CD8-positive, alpha-beta T cell (primary cell): ENCODE measurements at places on chromosomes 5 and 9.

GRCh38 chr5:172864747-172865146 is 30.7 kb downstream of the ERGIC1 start:
- DNase-seq, result no peak

GRCh38 chr5:63008195-63008594 is 429.6 kb downstream of the LRRC70 start:
- DNase-seq, result no peak

DNA sequence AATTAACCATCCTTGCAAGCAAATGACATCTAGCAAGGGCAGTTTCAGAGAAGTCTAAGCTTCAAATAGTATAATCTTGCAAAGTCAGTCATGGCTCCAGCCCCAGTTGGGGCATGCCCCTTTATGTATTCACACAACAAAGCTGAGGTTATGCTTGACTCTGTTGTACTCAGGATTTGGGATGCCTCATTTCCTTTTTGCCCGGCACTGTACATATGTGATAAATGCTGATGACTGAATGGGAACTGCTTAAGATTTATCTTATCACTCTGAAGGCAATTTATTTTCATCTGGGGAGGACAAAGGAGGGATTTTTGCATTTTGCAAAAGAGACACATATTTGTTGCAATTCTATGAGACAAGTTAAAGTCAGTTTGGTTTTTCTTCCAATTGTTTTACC is 219.2 kb downstream of the TRPM3 start:
- no peak for DNase-seq

GRCh38 chr5:68041293-68041692 is 174.3 kb upstream of the PIK3R1 start:
- no peak for DNase-seq

DNA sequence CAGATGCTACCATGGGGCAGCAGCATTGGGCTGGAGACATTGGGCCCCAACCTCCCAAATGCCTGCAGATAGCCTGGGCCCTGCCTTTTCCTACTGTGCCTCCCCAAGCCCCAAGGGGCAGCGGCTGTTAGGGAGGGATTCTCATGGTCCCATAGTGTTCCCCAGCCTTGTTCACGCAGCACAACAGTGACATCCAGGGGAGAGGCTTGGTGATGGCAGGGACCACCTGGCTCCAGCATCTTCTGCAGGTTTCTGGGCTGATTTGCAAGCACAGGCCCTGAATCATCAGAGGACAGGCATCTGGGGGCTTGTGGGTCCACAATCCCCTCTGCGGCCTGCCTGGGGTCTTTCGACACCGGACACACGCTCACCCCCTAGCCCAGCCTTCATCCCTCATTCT is 354.6 kb downstream of the SLIT3 start:
- no peak for DNase-seq

GRCh38 chr9:108383796-108384195 is 472.0 kb downstream of the ACTL7B start:
- no peak for DNase-seq

DNA sequence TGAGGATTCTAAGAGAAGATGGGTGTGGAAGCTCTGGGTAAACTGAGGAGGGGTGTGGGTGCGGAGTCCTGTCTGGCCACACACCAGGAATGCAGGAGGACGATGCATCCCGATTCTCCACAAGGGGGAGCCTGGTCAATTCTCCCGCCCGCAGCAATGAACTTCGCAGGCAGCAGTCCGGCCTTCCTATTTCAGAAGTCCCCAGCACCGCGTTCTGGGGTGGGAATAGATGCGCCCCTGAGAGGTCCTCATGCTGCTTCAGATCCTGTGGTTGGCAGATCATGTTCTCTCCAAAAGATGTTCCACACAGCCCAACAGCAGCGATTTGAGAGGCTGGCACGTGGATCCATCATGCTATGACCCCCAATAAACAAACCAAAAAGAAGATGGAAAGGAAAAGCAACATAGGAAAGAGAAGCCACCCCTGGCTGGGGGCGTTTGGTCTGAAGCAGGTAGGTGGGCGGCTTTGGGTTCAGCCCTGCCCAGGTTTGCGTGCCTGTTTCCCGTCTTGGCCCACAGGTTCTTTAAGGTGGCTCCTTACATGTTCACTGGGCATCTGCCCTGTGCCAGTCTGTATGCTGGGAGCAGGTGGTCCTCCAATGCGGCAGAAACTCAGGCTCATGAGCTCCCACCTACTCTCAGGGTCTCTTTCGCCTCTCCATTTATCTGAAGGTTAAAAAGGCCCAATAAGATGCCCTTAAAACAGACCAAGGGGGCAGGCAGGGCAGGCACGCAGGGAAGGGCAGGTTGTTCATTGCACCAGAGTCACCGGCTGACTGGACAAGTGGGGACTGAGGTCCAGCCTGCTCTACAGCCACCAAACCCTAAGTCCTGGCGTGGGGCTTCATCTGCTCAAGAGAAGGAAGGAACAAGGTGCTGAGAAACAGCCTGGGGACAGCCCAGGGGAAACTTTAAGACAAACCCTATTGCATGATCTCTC is 171.6 kb downstream of the PAX5 start:
- DNase-seq, result no peak

DNA sequence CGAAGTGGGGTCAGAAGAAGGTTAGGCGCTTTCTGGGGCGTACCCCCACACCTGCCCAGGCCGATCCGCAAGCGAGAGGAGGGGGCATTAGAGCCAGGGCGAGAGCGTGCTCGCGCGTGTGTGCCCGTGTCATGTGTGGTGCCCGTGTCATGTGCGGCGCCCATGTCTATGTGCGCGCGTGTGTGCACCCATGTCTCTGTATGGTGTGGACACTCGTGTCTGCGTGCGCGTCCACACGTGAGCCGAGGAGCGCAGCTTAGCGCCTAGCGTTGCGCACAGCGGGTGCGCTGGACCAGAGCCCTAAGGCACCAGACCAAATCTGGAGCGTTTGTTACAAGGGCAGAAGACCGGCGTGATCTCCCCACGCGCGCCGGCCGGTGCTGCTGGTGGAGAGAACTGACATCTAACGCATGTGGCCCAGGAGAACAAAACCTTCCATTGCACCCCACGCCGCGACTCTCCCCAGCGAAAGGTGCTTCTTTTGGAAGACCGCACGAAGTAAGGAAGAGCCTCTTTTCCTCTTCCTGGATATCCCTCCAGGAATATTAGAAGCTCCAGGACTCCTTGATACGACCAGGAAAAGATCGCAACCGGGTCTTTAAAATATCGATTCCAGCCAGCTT is 644 bp downstream of the NIM1K start:
- DNase-seq, result no peak

DNA sequence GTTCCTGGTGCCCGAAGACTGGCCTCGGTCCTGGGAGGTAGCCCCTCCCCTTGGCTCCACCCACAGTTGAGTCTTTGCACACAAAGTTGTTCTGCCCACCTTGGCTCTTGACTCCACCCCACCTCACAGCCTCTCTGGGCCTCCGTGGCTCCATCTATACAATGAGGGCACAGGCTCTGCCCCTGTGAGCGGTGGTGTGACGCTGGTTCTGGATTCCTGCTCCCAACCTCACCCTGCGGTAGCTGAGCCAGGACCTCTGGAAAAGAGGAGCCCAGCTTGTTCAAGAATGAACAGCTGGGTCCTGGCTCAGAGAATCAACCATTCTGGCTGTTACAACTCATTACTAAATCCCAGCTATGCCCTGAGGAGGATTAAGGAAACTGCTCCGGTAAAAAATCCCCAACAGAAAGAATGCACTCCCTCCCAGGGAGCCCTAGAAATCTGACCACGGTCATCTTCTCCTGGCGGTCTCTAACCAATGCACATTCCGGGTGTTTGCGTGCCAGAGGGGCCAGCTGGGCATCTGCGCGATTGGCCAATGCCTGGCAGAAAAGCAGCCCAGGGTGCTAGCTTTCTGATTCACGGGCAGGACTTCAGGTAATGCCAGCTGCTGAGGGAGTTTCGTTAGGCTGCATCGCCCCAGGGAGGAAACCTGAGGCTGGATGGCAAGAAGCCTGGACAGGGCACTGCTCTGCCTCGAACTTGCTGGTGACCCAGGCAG is 9.9 kb upstream of the GRHPR start:
- no peak for DNase-seq
